Stomach (tissue), 19 donors: ENCODE measurements at places on chromosomes 16 and 17. TPM values are rescaled to one million over a fixed set of nuclear protein-coding genes. Genes with fewer than 3 reads are reported as not detected.
A peak's percentile ranks its signal among the peaks of the same experiment; 100 is the strongest.

GRCh38 chr16:82713778-82714177 lies 87.0 kb downstream of the CDH13 start:
- DNase-seq, result no peak

- DNase-seq, result peak; percentile 95
Measured at GRCh38 chr16:67184995-67185650, 1.4 kb upstream of the MATCAP1 start.

TEKT1 gene
- total RNA-seq, result not detected

DNA sequence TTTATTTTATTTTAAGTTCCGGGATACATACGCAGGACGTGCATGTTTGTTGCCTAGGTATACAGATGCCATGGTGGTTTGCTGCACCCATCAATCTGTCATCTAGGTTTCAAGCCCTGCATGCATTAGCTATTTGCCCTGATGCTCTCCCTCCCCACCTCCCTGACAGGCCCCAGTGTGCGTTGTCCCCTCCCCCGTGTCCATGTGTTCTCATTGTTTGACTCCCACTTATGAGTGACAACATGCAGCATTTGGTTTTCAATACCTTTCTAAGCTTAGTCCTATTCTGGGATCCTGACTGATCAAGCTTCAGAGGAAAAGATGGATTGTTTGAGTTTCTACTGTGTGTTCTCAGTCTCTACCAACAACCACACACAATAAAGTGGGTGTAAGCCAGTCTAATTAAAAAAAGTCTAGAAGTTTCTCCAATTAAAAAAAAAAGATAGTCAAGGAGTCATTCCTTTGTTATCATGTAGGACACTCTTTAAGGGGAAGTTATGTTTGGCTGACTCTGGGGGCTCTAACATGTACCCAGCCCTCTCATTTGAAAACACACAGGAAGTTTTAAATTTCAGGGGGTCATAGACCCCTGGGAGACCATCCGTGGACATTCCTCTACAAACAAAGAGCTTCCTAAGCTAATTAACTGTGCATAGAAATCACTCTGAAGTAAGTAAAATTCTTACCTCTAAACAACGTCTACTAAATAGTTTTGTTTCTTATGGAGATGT lies 66.3 kb upstream of the ADAMTS18 start:
- DNase-seq, result no peak

ERN2 gene
- total RNA-seq, result 48.5 TPM
